Foreskin keratinocyte (primary cell): ENCODE measurements at places on chromosomes 13 and 19. TPM values are rescaled to one million over a fixed set of nuclear protein-coding genes. Genes with fewer than 3 reads are reported as not detected.
A peak's percentile ranks its signal among the peaks of the same experiment; 100 is the strongest.

- DNase-seq: peak; percentile 62
Observed at GRCh38 chr13:93230261-93230855, 3.8 kb downstream of the GPC6 start.

DNA sequence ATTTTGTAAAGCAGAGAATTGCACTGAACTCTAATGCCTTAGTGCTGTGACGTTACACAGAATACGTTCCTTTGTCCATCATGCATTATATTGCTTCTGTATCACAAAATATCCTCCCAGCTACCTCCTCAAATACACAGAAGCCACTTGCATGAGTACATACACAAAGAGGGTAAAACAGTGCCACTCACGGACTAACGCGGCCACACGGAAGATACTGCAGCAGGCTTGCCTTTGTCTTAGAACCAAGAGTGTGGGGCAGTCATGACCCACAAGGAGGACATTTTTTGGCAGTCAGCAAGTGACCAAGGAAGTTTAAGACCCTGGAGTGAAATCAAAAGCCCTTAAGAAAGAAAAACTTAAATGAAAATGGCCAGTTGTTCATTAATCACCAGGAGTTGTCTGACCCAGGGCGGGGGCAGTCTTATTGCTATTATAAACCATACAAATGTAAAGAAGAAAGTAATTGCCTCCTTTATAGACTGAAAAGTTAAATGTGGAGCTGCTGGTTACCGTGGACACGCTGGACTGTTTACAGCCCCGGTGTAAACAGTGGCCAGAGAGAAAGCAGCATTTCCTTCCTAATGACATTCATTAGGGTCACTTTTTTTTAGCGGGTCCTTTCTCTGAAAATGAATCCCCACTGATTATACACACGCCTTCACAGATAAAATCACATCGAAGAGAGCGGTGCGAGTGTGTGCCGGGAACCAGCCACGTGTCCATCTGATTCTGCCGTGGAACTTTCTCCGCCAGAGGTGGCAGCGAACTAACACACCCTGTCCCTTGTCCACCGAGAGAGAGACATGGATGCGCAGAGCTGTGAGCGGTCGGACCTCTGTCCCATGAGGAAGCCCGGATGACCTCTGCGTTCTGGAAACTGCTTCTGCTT, 66.8 kb downstream of the SOX1 start:
- DNase-seq: no peak

The RFPL4A gene
- total RNA-seq: not detected in 2 replicates

- DNase-seq: peak; percentile 40
Observed at GRCh38 chr19:35673121-35673804, 6.9 kb downstream of the UPK1A start.

GRCh38 chr19:13974073-13974472, 21.8 kb downstream of the DCAF15 start:
- DNase-seq: peak; percentile 90

GRCh38 chr19:10227026-10227971, 3.8 kb downstream of the S1PR2 start:
- no peak for DNase-seq

The KRTDAP gene
- total RNA-seq: 9.0 and 12.6 TPM in 2 replicates

GRCh38 chr13:70384156-70384555, 275.9 kb upstream of the KLHL1 start:
- DNase-seq: no peak

GRCh38 chr13:111973605-111974340, 93.2 kb upstream of the SOX1 start:
- no peak for DNase-seq

DNA sequence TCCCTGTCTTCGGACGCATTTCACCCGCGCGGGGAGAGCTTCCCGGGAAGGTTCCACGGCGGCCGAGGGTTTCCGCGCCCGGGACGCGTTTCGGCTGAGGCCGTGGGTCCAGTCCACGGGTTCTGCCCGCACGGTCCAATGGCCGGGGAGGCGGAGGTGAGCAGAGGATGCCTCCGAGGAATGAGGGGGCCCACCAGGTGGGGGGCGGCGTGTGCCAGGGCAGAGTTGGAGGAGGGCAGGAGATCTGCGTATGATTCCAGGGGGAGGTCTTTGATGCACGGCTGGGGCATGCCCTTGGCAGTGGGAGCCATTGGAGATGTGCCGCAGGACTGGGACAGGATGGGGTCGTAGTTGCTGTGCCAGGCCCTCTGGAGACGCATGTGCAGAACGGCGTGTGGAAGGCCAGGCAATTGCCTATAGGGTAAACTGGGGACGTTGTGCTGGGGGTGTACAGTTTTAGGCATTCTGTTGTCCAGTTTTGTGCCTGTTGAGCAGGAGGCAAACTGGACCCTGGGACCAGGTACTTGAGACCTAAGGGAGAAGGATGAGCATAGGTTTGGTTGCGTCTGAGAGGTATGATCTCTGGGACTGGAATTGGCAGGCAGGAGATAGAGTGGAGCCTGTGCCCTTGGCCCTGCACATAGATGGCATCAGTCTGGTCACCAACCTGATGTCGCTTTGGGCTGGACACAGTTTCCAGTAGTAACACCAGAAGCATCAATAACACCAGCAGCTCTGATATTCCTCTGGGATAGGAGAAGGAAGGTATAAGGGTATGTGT, 751 bp downstream of the ZNF584 start:
- DNase-seq: no peak

DNA sequence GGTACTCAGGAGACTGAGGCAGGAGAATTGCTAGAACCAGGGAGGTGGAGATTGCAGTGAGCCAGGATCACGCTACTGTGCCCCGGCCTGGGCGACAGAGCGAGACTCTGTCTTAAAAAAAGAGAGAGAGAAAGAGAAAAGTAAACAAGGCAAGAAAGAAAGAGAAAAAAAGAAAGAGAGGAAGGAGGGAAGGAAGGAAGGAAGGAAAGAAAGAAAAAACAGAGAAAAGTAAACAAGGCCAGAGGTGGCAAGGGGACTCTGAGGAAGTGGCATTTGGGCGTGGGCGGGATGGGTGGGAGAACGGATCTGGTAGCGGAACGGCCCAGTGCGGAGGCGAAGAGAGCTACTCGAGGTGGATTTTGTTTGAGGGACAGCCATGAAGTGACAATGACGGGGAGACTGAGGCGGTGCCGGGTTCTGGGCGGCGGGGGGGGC, 7.5 kb upstream of the ARRDC2 start:
- DNase-seq: no peak

- DNase-seq: no peak
Observed at GRCh38 chr19:9849791-9850190, 14.7 kb downstream of the PIN1 start.

- no peak for DNase-seq
Observed at GRCh38 chr13:110264685-110265275, 42.2 kb downstream of the COL4A1 start.

The CLDN10 gene
- total RNA-seq: not detected in 2 replicates

DNA sequence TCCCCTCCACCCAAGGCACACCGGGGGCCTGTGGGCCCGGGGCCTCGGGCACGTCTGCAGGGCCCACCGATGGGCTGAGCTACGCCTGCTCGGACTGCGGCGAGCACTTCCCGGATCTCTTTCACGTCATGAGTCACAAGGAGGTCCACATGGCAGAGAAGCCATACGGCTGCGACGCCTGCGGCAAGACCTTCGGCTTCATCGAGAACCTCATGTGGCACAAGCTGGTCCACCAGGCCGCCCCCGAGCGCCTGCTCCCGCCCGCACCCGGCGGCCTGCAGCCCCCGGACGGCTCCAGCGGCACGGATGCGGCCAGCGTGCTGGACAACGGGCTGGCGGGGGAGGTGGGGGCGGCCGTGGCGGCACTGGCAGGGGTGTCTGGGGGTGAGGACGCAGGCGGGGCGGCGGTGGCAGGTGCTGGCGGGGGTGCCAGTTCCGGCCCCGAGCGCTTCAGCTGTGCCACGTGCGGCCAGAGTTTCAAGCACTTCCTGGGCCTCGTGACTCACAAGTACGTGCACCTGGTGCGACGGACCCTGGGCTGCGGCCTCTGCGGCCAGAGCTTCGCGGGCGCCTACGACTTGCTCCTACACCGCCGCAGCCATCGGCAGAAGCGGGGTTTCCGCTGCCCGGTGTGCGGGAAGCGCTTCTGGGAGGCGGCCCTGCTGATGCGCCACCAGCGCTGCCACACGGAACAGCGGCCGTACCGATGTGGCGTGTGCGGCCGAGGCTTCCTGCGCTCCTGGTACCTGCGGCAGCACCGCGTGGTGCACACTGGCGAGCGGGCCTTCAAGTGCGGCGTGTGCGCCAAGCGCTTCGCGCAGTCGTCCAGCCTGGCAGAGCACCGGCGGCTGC, 8.6 kb downstream of the ZNF784 start:
- no peak for DNase-seq

- no peak for DNase-seq
Observed at GRCh38 chr13:21673539-21673788, 2.6 kb downstream of the FGF9 start.

DNA sequence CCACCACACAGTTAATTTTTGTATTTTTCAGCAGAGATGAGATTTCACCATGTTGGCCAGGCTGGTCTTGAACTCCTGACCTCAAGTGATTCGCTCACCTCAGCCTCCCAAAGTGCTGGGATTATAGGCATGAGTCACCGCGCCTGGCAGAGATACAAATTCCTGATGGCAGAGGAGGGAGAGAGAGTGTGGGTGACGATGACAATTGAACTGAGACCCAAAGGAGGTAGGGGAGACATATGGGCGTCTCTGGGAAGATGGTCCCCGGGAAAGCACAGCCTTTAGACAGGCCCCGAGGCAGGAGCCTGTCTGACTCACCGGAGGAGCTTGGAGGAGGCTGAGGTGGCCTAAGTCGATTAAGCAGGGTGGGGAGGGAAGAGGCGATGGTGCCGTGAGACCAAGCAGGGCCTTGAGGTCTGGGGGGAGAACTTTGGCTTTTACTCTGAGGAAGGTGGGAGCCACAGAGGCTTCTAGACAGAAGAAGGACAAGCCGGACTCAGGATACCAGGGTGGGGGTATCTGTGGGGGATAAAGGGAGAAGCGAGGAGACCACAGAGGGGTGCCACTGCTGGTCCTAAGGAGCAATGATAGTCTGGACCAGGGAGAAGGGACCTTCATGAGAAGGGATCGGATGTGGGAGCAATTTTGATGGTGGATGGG, 38.2 kb downstream of the ARRDC2 start:
- DNase-seq: peak; percentile 57

GRCh38 chr19:31057476-31057875, 291.8 kb downstream of the TSHZ3 start:
- no peak for DNase-seq

GRCh38 chr13:26558074-26558805, 757 bp downstream of the WASF3 start:
- DNase-seq: no peak

GRCh38 chr13:94550062-94550738, 45.8 kb downstream of the TGDS start:
- DNase-seq: peak; percentile 74

- DNase-seq: no peak
Observed at GRCh38 chr19:56862741-56863140, 22.2 kb upstream of the PEG3 start.

DNA sequence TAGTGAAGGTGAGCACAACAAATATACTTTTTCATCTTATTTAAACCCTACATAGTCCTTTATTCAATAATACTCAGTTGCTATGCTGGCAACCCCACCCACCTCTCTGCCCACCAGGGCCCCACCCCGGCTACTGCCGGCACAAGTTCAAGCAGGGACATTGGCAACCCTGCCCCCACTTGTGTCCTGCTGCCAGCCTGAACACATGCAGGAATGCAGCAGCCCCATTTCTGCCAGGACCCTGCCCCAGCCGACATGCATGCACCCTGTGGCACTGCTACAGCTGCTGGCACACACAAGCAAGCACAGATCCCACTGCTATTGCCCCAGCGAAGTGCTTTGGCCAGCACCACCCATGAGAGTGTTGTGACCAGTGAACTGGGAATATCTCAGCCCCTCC, 289.8 kb downstream of the COG6 start:
- no peak for DNase-seq

GRCh38 chr13:27053902-27054595, 117.6 kb downstream of the USP12 start:
- peak; percentile 83 for DNase-seq

GRCh38 chr13:41006978-41007743, 12.0 kb downstream of the ELF1 start:
- no peak for DNase-seq

The DCLK1 gene
- total RNA-seq: 0.11 TPM in 1 of 2 replicates, not detected in the other

DNA sequence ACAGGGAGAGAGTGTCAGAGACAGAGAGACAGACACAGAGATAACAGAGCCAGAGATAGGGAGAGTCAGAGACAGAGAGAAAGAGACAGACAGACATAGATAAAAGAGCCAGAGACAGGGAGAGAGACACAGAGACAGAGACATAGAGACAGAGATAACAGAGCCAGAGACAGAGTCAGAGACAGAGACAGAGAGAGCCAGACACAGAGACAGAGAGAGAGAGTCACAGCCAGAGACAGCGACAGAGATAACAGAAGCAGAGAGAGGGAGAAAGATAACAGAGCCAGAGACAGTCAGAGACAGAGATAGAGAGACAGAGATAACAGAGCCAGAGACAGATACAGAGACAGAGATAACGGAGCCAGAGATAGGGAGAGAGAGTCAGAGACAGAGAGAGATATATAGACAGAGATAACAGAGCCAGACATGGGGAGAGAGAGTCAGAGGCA, 865 bp upstream of the TNFSF9 start:
- no peak for DNase-seq

DNA sequence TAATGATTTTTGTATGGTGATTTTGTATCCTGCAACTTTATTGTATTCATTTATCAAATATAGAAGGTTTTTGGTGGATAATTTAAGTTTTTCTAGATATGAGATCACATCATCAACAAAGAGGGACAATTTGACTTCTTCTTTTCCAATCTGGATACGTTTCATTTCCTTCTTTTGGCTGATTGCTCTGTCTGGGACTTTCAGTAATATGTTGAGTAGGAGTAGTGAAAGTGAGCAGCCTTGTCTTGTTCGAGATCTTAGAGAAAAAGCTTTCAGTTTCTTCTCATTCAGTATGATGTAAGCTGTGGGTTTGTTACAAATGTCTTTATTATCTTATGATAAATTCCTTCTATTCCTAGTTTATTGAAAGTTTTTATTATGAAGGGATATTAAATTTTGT, 352.0 kb upstream of the DACH1 start:
- DNase-seq: no peak

DNA sequence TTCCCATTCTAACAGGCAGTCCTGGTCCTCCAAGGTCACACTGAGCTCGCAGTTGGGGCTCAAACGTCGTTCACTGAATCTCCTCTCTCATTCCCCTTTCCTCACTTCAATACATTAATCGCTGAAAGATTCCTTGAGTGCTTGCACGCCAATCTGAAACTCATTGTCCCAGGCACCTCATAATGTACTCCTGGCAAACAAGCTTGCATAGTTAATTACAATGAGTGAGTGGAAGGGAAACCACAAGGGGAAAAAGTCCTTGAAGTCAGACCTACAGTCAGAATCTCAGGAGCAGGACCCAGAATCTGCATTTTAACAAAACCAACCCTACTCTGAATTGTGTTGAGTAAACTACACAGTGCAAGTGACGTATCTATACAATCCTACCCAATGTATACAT, 86.9 kb downstream of the CRYL1 start:
- DNase-seq: no peak
